Muscle of arm (tissue), 14 donors: ENCODE measurements at places on chromosomes 7 and 10.
A peak's percentile ranks its signal among the peaks of the same experiment; 100 is the strongest.

DNA sequence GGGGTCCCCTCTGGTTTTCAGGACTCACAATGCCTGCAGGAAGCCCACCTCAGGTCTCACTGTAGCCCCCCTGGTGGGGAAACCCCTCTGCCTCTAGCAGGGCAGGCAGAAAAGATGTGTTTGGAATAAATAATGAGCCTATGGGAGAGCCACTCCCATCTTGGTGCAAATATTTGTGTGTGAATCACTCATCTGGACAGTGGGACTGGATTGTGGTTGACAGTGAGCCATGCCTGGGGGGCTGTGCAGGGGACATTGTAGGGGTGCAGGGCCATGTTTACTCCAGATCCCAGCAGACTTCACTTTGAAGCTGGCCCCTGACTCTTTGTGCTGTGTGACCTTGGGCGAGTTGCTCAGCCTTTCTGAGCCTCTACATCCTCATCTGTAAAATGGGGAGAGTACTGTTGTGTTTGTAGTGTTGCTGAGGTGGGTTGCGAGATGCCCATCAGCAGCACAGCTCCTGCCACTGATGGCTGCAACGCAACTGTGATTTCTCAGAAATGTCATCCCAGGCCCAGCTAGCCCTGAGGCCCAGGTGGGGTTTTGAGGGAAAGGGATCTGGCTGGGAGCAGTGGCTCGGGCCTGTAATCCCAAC lies 20.7 kb downstream of the GTF2IRD1 start:
- no peak for DNase-seq

DNA sequence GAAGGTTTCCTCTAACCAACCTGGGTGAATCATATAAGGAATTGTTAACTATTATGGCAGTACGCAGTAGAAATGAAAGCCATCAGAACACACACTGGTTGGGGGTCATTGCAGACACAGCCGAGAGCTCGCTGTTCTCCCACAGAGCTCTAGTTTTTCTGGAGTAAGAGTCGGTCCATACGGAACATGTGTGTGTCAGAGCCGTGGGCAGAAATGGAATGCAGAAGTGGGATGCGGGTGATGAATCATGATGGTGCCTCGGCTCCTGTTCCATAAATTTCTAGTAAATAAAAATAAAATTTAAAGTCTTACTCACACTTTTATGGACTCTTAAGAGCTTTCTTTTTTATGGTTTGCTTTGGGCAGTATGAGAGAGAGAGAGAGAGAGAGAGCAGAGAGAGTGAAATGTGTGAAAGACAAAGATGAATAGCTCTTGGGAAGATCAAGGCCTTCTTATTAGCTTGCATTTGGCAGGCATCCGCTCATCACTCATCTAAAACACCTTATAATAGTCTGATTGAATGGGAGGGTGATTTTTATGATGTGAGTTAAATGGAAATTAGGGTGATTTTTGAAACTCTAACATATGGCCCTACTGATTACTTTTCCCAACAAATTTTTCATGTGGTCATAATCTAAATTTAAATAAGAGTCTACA lies 98.8 kb upstream of the PFKP start:
- no peak for DNase-seq

DNA sequence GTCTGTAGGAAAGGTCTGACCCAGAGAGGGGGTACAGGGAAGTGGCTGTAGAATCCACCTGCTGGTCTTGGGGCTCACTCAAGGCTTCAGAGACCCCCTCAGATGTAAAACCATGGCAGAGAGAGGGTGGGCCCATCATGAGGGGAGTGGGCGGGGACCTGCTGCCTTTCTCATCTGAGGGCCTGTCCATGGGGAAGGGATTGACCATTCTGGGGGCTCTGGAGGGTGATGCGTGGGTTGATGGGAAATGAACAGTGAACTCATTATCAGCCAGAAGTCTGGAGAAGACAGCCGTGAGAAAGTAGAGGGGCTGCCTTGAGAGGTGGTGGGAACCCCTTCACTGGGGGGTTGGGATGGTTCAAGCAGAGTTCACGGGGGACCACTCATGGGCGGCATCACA lies 66.8 kb downstream of the MINDY4 start:
- DNase-seq, result no peak

GRCh38 chr7:1070544-1071011 lies 17.3 kb upstream of the GPER1 start:
- no peak for DNase-seq

DNA sequence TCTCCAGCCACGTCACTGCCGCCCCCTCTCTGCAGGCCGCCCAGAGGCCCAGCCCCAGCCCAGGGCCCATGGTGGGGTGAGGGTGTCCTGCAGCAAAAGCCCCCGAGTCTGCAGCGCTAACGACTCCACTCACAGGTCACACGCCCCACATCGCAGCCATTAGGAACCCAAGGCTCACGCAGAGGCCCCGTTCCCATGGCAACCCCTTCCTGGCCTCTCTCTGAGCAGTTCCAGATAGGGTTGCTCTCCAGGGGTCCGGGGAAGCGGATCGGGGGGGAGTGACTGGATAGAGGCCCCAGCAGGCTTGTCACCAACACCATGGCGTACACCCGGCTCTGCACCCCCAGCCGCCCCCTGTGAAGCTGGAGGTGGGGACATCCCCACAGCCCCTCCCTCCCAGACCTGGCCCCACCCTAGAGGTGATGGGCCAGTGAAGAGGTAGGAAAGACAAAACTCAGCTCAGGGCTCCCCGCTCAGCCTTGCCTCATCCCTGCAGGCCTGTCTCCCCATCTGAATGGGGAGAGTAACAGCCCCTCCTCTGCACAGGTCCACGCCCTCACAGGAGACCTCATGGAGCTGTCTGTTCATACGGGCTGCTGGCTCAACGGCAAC lies 41.2 kb downstream of the TNRC18 start:
- peak; percentile 50 for DNase-seq

- DNase-seq, result no peak
These were observed 11.2 kb downstream of the ITPRIP start for GRCh38 chr10:104326991-104327610.

DNA sequence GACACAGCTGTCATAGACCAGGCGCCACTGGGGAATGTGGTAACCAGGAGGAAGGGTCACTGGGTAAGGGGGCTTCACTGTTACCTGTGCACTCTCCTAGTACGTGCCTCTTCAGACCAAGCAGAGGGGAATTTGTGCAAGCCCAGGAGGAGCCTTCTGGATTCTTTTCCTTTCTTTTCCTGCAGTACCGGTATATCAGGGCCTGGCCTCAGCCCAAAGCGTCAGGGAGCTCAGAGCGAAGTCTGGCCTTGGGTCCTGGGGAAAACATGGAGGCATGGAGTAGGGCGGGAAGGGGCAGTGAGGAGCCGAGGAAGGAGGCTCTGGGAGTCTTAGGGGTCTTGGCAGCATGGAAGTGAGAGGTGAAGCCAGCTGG lies 133.6 kb upstream of the GDF10 start:
- no peak for DNase-seq

GRCh38 chr10:59997827-59998525 lies 91.6 kb upstream of the CCDC6 start:
- DNase-seq, result peak; percentile 36

GRCh38 chr10:76333326-76333725 lies 901.9 kb downstream of the LRMDA start:
- DNase-seq, result no peak
